ENCODE measurements at places on chromosomes 11 and 22.

DNA sequence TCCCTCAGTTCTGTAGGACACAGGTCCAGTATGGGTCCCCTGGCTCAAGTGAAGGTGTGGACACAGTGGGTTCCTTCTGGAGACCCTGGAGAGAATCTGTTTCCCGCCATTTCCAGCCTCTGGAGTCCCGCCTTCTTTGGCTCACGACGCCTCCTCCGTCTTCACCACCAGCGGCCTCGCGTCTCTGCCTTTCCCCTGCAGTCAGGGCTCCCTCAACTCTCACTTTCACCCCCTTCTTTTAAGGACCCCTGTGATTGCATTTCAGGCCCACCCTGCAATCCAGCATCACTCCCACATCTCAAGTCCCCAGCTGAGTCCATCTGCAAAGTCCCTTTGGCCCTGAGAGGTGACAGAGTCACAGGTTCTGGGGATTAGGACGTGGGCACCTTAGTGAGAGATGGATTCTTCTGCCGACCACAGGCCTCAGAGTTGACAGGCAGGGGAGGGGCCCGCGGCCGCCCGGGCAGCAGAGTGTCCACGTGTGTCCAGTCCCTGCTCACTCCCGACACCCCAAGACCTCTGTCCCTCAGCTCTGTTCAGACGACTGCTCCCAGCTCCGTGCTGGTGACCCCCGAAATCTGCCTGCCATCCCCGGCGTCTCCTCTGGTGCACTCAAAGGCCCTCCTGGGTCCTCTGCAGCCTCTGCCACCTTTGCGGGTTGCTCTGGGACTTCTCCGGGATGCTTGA is 36.9 kb upstream of the KRTAP5-7 start:
- DNase-seq: no peak

GRCh38 chr22:48629631-48630432 is 1197.8 kb downstream of the BRD1 start:
- DNase-seq: no peak

- DNase-seq: no peak
These were observed 2091.9 kb downstream of the LRRC4C start for GRCh38 chr11:39367534-39367933.

DNA sequence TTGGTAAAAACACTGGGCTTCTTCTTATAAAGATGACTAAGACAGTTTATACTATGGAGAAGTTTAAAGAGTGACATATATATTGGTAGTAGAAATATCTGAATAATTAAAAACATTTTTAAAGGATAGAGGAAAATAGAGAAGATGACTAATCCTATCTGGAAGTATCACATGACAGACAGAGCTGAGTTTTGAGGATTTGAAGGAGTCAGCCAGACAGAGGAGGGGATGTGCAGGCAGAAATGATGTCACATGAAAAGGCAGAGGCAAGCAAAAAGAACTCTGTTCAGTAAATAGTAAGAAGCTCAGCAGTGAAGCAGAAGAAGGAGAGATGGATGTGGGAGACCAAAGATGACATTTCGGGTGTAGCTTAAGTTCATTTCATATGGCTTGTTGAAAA is 1.6 kb downstream of the OR10A2 start:
- no peak for DNase-seq

DNA sequence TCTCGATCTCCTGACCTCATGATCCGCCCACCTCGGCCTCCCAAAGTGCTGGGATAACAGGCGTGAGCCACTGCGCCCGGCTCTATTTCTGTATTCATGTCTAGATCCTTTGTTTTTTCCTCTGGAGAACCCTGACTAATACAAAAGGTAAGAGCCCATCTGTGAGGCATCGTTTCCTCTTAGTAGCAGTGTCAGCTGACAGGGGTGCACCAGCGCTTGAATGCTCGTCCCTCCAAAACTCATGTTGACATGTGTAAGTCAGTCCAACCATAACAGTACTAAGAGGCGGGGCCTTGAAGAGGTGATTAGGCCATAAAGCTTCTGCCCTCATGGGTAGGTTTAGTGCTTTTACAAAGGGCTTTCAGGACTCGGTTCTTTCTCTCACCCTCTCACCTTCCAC is 470.1 kb upstream of the B3GAT1 start:
- no peak for DNase-seq

DNA sequence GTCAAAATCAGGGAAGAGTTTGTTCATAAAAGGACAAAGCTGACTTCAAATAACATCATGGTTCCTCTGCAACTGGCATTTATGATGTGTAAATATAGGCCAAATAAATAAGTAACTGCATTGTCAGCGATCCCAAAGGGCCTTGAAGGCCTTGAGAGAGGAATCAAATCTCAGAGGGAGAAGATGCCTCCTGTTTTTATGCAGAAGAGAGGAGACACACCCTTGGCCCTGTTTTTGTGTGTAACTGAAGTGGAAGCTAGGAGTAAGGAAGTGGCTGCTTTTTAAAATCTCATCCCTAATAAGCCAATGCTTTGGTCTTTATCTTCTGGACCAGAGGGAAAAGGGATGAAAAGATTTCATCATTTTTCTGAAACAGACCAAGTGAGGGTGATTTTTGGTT is 15.7 kb upstream of the SCN3B start:
- no peak for DNase-seq

- no peak for DNase-seq
These were observed 82.2 kb downstream of the ST3GAL4 start for GRCh38 chr11:126437731-126438130.

GRCh38 chr11:70296681-70297080 is 26.2 kb downstream of the PPFIA1 start:
- DNase-seq: no peak

DNA sequence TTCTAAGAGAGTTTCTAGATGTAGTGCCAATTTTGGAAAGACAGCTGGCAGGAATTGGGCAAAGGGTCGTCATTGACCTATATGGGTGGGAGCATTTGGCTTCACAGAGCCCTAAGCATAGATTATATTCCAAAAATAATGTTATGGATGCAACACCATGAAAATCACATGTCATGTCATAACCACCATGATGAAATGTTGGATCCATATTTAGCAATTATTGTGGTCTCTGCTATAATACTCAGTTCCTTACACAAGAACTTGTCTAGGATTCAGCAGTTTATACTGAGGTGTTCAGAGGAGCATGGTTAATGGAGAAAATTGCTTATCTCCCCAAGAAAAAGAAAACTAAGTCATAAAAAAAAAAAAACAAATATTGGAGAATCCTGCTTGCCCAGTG is 31.6 kb downstream of the NTM start:
- no peak for DNase-seq

DNA sequence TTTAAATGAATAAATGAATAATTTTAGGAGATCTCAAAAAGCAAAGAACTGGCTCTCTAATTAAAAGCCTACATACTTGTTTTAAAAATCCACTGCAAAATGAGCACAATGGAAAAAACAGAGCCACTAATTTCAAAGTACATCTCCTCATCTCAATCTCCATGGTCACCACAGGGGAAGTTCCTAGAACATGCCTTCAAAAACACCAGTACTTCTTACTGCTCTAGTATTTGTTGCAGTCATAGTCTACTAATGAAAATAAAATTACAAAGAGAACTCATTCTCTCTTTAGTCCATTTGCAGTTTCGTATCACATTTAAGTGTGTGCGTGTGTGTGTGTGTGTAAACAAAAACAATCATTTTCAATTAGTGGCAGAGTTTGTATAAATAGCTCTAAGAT is 54.0 kb downstream of the PIK3C2A start:
- DNase-seq: no peak
